T-cell (primary cell): ENCODE measurements at places on chromosomes 1 and 21. TPM values are rescaled to one million over a fixed set of nuclear protein-coding genes. Genes with fewer than 3 reads are reported as not detected.
A peak's percentile ranks its signal among the peaks of the same experiment; 100 is the strongest.

DNA sequence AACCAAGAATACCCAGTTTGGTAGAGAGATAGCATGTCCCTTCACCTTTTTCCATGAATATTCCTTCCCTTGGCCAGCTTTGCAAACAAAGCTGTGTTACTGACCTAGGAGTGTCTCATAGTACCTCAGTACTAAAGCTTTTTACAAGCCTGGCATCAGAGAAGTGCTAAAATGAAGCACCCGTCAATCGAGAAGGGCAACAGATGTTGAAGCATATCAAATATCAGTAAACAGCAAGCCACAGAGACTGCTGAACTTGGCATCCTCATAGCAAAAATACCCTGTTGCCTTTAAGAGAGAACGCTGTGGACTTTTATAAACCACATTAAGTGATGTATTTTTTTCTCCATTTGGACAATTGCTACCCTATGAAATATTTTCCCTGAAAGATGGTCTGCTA, 128.6 kb upstream of the HOOK1 start:
- no peaks in the 10 kb centered on the region for H3K4me1 ChIP-seq
- no peaks in the 10 kb centered on the region for H3K27me3 ChIP-seq
- no peak for DNase-seq
- H3K36me3 ChIP-seq, result no peaks in the 10 kb centered on the region

GRCh38 chr1:176996456-176997090, 167.9 kb downstream of the ASTN1 start:
- H3K27me3 ChIP-seq, result no peaks in the 10 kb centered on the region
- H3K4me3 ChIP-seq, result no peak overlapping the region
- no peaks in the 10 kb centered on the region for H3K36me3 ChIP-seq
- H3K27ac ChIP-seq, result no peak overlapping the region

- H3K27me3 ChIP-seq, result no peaks in the 10 kb centered on the region
- H3K36me3 ChIP-seq, result no peaks in the 10 kb centered on the region
- no peak overlapping the region for H3K4me3 ChIP-seq
- H3K4me1 ChIP-seq, result peaks cover 7% of the 10 kb centered on the region
Observed at GRCh38 chr1:100746542-100746932, 27.0 kb downstream of the VCAM1 start.

DNA sequence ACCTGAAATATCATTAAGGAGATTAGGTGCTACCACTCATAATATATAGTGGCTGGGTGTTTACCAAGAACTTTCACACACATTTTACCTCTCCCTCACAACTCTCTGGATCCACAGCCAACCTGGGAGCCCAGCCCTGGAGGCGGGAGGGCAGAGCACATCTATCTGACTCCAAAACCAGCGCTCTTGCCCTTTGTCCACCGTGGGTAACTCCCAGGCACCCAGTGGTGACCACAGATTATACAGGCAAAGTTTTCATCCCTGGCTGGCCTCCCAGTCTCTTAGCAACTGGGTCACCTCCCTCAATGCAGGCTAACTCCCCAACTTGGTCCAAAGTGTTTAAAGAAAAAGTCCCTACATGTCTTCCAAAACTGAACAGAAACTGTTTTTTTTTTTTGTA, 2.4 kb downstream of the PAQR7 start:
- no peaks in the 10 kb centered on the region for H3K36me3 ChIP-seq
- no peak overlapping the region for H3K27ac ChIP-seq
- no peak for DNase-seq
- no peak overlapping the region for H3K4me3 ChIP-seq
- H3K4me1 ChIP-seq, result peaks cover 21% of the 10 kb centered on the region
- peaks cover 13% of the 10 kb centered on the region for H3K27me3 ChIP-seq

DNA sequence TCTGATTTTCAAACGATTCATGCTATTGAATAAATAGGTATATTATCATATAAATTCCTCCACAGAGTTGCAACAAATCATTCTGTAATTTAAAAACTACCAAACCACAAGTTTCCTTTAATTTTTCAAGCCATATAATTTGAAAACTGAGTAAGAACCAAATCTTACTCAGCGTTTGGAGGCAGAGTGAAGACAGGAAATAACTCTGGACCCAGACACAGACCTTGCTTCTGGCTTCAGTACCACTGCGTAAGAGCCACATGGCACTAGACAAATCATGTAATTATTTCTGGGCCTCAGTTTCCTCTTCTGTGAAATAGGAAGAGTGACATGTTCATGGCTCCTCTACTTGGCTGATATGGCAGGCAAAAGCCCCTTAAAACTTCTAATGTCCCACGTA, 82.4 kb downstream of the SMYD2 start:
- H3K27me3 ChIP-seq, result no peaks in the 10 kb centered on the region
- H3K36me3 ChIP-seq, result no peaks in the 10 kb centered on the region
- no peaks in the 10 kb centered on the region for H3K4me1 ChIP-seq
- no peak overlapping the region for H3K27ac ChIP-seq
- DNase-seq, result no peak

DNA sequence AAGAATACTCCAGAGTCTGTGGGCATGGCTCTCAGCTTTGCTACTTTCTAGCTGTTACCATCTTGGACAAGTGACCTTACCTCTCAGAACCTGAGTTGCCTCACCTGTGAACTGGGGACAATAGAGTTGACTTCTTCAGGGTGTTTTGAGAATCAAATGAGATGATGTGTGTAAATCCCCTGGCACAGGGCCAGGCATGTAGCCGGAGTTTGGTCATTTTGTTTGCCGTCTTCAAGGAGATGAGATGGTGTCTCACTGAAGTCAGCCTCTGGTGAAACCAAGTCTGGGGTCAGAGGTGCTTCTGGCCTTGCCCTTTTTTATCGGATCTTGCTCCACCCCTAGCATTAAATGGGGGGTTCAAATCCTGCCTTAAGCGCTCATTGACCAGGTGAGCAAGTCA, 149.2 kb upstream of the TMEM51 start:
- no peaks in the 10 kb centered on the region for H3K36me3 ChIP-seq
- H3K4me3 ChIP-seq, result no peak overlapping the region
- no peak overlapping the region for H3K27ac ChIP-seq
- no peaks in the 10 kb centered on the region for H3K4me1 ChIP-seq

DNA sequence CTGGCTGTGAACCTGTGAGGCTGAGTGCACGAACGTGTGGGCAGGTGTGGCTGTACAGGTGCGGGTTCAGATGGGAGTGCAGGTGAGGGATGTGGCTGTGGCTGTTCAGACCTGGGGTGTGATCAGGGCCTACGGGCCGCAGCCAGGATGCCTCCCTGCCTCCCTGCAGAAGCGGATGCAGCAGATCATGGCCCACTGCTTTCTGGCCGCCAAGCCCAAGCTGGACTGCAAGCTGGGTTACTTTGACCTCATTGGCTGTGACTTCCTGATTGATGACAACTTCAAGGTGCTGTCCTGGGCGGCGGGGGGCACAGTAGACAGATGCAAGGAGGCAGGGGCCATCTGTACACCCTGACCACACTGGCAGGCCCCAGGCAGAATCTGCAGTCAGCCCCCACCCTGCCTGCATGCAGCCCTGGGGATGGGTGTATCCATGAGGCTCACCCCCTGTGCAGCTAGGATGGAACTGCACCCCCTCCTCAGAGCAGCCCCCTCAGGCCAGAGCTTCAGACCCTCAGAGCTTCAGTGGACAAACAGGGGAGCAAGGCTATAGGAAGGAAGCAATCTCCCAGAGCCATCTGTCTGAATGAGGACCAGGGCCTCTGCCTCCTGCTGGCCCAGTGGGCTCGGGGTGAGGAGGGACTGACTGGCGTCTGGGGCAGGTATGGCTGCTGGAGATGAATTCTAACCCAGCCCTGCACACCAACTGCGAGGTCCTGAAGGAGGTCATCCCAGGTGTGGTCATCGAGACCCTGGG, 9.8 kb downstream of the TNFRSF18 start:
- H3K36me3 ChIP-seq, result no peaks in the 10 kb centered on the region
- H3K27me3 ChIP-seq, result no peaks in the 10 kb centered on the region
- no peak for DNase-seq

GRCh38 chr1:56120021-56120420, 459.3 kb downstream of the PLPP3 start:
- no peaks in the 10 kb centered on the region for H3K36me3 ChIP-seq
- H3K4me3 ChIP-seq, result no peak overlapping the region
- no peak overlapping the region for H3K27ac ChIP-seq
- DNase-seq, result no peak

DNA sequence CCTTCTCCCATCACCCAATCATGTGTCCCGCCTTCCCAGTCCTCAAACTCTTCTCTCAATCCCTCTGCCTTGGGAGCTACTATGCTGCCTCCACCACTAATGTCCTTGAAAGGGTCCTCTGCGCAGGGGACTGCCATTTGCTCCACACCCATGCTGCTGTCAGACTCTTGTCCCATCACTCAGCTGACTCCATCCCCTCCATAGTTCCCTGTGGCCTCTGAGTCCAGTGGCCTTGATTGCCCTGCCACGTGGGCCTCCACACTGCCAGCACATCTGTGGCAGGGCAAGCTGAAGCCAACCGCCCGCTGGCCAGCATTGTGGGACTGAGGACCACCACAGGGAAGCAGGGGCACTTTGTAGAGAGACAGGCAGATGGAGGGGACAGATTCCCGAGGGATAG, 1.3 kb upstream of the TNNT2 start:
- no peaks in the 10 kb centered on the region for H3K27me3 ChIP-seq
- DNase-seq, result no peak
- no peak overlapping the region for H3K4me3 ChIP-seq
- H3K27ac ChIP-seq, result no peak overlapping the region

DNA sequence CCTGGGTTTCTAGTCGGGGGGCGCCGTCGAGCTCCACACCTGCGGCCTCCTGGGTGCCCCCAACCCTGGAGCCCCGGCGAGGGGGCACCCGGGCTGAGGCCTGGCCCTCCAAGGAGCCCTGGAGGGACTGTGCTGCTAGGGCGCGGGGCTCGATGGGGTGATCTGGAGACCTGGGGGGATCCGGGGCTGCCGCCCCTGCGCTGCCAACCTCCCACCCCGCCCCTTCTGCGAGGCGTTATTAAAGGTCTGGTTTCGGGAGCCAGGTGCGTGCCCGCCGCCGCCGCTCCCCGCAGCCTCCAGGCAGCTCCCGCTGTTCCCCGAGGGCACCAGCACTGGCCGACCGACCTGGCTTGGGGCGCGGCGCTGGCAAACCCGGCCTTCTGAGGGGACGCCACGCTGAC, 746 bp upstream of the POFUT2 start:
- no peaks in the 10 kb centered on the region for H3K27me3 ChIP-seq
- H3K27ac ChIP-seq, result no peak overlapping the region
- peaks cover 23% of the 10 kb centered on the region for H3K36me3 ChIP-seq
- H3K4me1 ChIP-seq, result peaks cover 30% of the 10 kb centered on the region
- peak overlapping the region; percentile 76 for H3K4me3 ChIP-seq

Gene KRTAP19-3
- total RNA-seq, result not detected

Gene BEND5
- 4.1 TPM for total RNA-seq

Gene BARHL2
- not detected for total RNA-seq

Gene LDLRAD1
- not detected for total RNA-seq

Gene FCRL1
- 5.1 TPM for total RNA-seq

Gene FAM151A
- not detected for total RNA-seq

Gene STMN1
- total RNA-seq, result 45.2 TPM

Gene NGF
- not detected for total RNA-seq
